ENCODE measurements at places on chromosomes 1 and 21.

- no peak for DNase-seq
Measured at GRCh38 chr1:234631721-234632125, 21.7 kb upstream of the IRF2BP2 start.

DNA sequence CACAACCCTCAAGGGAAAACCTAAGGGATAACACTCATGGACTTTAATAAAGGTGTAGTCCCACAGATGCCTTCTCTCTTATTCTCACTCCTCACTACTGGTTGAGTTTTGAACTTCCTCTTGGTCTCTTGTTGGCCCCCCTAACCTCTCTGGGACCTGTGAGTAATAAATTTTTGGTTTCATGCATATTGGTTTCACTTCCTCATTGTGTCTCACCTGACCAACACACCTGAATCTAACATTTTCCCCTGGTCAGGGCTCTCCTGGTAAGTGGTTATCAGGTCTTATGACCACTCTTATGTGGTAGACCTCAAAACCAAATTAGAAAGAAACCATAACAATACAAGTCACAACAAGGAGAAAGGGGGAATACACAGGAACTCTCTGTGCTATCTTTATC is 60.5 kb upstream of the PRMT6 start:
- DNase-seq = no peak

DNA sequence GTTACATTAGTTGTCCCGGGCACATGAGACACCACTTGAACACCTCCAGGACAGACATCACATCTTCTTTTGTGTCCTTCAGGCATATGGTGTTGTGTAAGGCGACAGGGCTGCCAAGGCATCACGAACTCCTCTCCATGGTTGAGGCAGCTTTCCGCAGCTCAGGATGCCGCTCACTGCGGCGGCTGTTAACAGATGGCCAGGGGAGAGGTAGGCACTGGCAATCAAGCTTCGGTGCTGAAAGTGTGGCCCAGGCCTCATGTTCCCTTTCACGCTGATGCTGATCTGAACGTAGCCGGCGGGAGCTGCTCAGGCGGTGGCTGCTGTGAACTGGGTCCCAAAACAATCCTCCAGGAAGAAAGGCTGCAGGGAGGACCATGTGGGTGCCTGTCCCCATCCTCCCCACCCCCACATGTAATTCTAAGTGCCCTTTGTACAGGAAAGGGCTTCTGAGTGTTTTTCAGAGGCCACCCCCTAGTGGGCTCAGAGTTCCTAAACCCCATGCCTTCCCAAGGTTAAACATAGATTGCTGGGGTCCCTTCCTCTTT is 287.1 kb upstream of the AJAP1 start:
- DNase-seq = no peak

- no peak for DNase-seq
Measured at GRCh38 chr1:110239441-110240430, 29.6 kb downstream of the KCNC4 start.

DNA sequence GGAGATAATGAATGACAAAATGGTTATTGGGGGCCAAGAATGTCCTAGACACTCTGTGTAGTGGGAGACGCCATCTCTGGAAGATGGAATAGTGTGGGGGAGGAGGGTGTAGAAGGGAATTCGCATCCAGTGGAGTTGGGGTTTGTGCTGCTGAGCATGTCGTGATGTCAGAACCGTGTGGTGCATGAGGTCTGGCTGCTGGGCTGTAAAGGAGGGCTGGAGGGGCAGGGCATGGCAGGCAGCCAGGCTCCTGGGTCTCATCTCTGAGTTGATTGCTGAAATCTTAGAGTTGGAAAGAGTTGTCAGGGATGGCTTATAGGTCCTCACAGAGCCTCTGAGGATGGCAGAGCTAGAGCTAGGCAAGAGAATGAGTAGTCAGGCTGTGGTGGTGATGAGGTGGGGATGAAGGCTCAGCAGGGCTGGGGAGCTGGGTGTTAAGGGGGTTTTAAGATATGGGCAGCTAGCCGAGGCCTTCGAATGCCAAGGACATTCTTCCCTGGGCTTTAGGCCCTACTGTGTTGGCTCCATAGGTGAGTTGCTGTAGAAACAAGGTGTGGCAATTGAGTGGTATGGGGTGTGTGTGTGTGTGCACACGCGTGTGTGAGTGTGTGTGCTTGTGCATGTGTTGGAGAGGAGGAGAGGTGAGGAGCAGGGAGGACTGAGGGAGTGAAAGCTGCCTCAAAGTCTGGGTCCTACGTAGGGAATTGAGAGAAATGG is 1.9 kb downstream of the PPFIA4 start:
- DNase-seq = no peak

GRCh38 chr1:206521127-206521526 is 13.8 kb downstream of the RASSF5 start:
- DNase-seq = no peak

GRCh38 chr1:179767996-179768395 is 24.9 kb downstream of the FAM163A start:
- no peak for DNase-seq

DNA sequence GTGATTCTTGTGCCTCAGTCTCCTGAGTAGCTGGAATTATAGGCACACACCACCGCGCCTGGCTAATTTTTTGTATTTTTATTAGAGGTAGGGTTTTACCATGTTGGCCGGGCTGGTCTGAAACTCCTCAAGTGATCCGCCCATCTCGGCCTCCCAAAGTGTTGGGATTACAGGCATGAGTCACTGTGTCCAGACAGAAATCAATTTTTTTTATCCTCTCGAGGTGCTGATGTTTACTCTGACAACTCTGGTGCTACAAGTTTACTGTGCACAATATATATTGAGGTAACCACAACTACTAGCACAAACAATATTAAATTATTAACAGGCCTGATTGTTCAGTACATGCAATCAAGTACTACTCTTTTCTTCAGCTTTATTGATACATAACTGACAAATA is 39.7 kb downstream of the F13B start:
- no peak for DNase-seq

DNA sequence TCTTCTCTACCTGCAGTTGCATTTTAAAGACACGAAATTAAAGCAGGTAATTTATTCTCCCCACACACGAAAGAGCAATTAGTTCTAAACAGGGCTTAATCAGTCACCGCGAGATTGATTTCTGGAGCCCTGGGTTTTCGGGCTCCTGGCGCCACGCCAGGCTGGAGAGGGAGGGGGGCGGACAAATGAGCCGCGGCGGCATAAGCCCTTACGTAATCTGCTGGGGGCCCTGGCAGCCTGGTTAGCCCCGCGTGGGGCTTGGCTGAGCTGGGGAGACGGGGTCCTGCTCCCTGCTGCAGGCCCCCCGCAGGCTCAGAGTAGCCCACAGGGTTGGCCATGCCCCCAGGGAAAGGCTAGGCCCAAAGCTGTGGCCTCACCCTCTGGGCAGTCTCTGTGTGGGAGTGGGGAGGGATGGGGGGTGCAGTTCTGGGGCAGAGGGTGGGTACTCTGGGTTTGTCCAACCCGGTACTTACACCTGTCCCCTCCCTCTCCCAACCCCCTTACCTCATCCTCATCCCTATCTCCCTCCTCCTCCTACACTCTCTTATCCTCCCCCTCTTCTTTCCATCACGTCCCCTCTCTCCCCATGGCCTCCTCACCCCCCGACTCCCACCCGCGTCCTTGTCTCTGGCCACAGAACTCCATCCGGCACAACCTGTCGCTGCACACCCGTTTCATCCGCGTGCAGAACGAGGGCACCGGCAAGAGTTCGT is 19.9 kb downstream of the FOXO6 start:
- no peak for DNase-seq

Data from activated naive CD8-positive, alpha-beta T cell treated with anti-CD3 and anti-CD28 coated beads, Interleukin-2, amount 50 U/mL, for 16 hours (primary cell).